Effector memory CD4-positive, alpha-beta T cell (primary cell): ENCODE measurements at places on chromosomes 12 and 14.

- no peak for DNase-seq
These were observed 7.0 kb upstream of the AMN start for GRCh38 chr14:102915292-102916110.

- no peak for DNase-seq
These were observed 317.5 kb downstream of the BCL11B start for GRCh38 chr14:98954349-98955000.

GRCh38 chr14:21244544-21244943, 24.7 kb downstream of the HNRNPC start:
- DNase-seq: no peak

- DNase-seq: no peak
These were observed 90.8 kb downstream of the NTF3 start for GRCh38 chr12:5522432-5523335.

GRCh38 chr14:75450381-75451276, 22.8 kb downstream of the JDP2 start:
- no peak for DNase-seq

DNA sequence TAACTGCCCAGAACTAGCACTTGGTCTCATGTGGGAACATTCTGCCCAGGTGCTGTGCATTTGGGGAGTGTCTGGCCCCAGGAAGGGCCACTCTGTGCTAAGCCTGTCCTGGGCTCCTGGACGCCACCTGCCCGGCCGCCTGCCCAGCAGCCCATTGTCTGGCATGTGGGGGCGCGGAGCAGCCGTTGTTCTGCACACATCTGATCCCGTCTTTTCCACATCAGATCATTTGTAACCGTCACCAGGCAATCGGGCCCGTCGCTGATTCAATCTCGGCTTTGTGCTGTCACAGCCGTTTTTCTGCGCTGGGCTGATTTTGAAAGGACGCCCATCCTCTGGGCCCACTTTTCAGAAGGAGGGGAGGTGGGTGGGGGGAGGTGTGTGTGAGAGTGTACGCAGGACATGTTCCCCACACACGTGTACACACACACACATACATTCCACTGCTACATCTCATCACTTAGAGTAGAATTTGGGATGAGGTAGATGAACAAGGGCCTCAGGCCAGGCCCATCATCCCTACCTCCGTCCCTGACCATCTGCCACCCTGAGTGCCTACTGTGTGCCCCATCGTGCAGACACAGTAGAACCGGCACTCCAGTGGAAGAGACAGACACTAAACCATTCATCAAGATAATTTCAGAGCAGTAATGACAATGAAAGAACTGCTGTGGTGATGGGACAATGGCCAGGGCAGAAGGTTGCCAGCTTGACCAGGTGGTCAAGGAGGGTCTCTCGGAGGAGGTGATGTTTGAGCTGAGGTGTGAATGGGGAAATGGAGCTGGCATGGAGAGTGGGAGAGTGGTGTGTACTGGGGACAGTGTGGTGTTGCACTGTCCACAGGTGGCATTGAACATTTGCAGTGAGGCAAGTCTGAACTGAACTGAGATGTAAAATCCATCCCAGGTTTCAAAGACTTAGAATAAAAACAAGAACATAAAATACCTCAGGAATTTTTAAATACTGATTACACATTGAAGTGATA, 19.0 kb downstream of the FAM222A start:
- DNase-seq: no peak

GRCh38 chr14:25400607-25401206, 350.8 kb upstream of the STXBP6 start:
- DNase-seq: no peak

- no peak for DNase-seq
These were observed 32.0 kb downstream of the PTPN11 start for GRCh38 chr12:112450725-112451124.

- DNase-seq: no peak
These were observed 1157.7 kb downstream of the BCL11B start for GRCh38 chr14:98114122-98114895.

DNA sequence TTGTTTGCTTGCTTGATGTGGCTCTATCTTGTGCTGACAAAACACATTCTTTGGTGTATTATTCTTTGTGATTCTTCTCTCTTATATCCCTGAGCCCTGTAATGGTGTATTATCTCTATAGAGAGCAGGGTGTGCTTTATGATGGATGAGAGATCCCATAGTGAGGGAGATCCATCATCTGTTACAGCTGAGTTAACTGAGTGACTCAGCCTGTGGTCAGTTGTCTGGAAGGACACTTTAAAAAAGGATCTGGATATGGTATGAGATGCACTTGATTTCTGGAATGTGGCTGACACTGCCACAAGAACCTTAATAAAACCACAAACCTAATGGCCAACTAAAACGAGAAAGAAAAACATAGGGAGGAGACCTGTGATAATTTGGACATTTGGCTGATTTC, 461.4 kb upstream of the SYT1 start:
- DNase-seq: no peak

GRCh38 chr14:96718407-96718806, 78.8 kb upstream of the VRK1 start:
- DNase-seq: no peak

GRCh38 chr12:62301799-62302133, 41.6 kb downstream of the USP15 start:
- DNase-seq: no peak

DNA sequence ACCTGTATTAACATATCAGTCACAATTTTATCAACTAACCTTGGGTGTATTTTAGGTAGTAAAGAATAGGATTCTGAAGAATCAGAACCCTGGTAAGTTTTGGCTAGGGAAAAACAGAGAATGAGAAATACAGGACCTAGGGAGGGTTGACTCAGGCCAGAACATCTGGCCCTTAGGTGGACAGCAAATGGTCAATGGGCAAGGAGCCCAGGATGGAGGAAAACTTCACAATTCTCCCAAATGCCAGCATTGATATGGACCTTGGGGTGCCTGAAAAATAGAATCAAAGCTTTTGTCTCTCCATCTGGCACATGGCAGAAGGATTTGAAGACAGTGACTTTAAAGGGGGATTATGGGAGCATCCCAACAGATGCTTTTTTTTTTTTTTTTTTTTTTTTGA, 32.7 kb upstream of the PRPF39 start:
- DNase-seq: no peak

- DNase-seq: no peak
These were observed 6.1 kb downstream of the ASB8 start for GRCh38 chr12:48151103-48151771.

- DNase-seq: no peak
These were observed 336.7 kb downstream of the GALC start for GRCh38 chr14:87656315-87656714.

DNA sequence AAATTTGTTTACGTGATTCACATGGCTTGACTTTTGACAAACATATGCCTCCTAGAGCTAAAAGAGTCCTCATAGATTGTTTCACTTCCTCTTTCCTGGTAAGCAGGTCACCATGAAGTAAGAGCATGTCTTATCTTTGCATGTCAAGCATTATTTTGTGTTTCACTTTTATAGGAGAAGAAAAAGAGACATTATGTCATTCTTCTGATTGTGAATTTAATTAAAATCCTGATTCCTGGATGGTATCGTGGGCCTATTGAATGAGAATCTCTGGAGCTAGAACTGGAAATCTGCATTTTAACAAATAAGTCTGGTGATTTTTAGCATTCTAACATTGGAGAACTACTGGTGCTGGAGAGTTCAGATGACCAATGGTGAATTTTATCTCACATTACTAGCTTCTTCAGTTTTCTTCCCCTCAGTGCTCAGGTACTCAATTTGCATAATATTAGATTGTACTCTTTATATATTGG, 218.6 kb upstream of the ATP2B1 start:
- DNase-seq: no peak

GRCh38 chr12:123085730-123086487, 65.0 kb downstream of the PITPNM2 start:
- DNase-seq: no peak

DNA sequence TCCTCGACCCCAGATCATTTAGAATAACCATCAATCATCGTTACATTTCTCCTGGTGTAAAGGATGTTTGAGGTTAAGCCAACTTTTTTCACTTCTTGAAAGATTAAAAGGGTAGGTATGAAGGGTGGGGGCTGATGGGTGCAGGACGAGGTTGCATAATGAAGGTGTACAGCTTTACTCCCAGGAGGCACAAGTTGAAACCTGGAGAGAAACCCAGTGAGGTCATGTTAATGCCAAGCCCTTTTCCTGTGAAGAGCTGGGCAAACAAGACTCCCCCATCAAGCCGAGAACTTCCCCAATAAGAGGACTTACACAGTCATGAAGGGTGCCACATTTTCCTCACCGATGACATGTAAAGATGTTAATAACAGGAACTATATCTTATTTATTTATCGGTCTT, 84.3 kb downstream of the FZD10 start:
- no peak for DNase-seq

GRCh38 chr12:13587721-13588390, 391.3 kb downstream of the EMP1 start:
- DNase-seq: no peak

GRCh38 chr12:90262251-90262650, 553.6 kb upstream of the ATP2B1 start:
- DNase-seq: no peak

DNA sequence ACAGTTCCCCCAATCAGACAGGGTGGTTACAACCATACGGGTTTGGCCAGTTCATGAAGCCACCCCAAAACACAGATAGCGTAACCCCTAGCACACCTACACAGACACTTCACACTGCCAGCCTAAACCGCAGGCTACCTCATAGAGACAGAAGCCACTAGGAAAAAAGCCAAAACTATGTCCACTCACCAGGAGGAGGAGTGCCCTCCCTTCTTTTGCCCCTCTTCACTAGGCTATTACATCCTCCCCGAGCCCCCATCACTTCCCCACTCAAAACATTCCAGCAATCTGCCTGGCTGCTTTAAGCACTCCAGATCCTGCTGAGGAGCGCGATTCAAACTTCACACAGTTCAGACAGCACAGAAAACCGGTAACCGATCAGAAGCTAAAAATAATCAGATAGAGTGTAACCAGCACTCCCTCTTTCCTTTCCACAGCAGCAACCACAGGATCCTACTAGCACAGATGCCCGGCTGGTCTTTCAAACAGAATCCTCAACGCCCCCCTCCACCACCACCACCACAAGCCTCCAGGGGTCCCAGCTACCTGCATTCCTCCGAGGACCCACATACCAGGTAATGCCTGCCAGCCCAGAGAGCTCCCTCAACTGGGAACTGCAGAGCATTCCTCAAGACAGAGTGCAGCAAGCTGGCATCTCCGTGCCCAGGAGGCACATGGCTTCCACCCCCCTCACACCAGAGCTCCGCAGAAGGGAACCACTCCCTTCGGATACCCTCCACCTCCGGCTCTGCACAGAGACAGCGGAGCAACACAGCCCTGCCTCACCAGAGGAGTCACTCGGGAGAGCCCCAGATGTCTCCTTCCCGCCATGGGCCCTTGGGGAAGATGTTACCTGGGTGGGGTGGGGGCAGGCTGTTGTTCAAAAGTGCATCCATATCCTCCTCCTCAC, 1.5 kb downstream of the CHD4 start:
- DNase-seq: peak; percentile 48

- DNase-seq: no peak
These were observed 1.9 kb downstream of the KNTC1 start for GRCh38 chr12:122528992-122529391.

- DNase-seq: no peak
These were observed 3.0 kb upstream of the LGALS3 start for GRCh38 chr14:55126034-55126433.

DNA sequence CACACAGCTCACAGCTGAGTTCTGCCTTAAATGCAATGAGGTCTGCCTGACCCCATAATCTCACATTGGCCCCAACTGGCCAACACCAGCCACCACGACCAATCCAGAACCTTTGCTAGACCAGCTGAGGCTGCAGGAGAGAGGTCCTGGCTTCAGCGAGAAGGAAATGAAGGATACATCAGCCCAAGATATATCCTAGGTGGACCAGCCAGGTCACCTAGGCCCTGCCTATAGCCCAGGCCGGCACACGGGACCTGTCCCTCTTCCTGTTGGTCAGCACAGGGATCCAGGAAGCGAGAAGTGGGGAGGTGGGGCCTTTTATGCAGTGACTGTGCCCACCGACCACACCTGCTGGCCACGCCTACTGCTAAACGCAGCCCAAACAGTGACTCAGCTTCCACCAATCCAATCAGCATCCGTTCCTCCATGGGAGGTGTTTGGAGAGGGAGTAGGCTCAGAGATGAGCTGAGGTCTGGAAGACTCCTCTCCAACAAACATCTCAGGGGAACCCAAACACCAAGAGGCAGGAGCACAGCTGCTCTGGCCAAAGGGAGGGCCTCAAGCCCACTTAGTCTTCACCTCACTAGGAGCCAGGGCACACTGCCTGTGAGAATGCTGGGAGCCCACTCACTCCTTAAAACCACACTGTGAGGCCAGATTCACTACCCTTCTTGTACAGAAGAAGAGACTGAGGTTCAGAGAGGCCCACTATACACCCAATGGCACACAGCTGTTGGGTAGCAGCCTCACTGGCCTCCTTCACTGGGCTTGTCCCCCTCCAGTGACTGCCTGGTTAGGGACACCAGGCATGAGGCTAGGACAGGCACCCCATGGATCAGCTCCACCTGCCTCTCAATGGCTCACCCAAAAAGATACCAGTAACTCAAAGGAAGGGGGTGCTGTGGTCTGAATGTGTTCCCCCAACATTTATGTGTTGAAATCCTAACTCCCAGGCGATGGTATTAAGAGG, 51.3 kb upstream of the PPP2R5C start:
- DNase-seq: no peak

GRCh38 chr14:88931321-88932110, 107.1 kb downstream of the TTC8 start:
- no peak for DNase-seq

GRCh38 chr14:50529288-50530179, 2.8 kb downstream of the MAP4K5 start:
- no peak for DNase-seq

- DNase-seq: no peak
These were observed 30.4 kb upstream of the PPP2R5E start for GRCh38 chr14:63573581-63573980.

- DNase-seq: no peak
These were observed 2.0 kb downstream of the ERP27 start for GRCh38 chr12:14936224-14936861.

DNA sequence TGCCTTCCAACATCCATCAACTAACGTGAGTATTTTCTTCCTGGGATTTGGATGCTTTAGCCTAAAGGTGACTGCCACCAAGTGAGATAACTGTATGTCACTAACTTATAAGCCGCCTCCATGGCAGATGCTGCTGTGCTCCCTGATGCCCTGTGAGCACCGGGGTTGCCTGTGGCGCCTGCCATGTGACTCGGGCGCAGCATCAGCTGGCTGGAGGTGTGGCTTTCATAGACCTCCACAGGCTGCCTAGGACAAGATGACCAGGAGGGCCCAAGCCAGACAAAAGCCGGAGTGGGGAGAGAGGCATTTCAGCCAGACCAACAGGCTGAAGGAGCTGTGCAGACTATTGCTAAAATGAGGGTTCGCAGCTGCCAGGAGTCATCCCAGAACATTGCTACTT, 55.7 kb downstream of the ANAPC7 start:
- no peak for DNase-seq

DNA sequence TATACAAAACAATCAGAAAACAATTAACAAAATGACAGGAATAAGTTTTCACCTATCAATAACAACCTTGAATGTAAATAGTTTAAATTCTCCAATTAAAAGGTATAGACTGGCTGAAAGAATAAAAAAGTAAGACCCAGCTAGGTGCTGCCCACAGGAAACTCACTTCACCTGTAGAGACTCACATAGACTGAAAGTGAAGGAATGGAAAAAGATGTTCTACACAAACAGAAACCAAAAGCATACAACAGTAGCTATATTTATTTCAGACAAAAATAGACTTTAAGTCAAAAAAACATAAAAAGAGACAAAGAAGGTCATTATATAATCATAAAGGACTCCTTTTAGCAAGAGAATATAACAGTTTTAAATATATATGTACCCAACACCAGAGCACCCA, 152.4 kb upstream of the PWP1 start:
- DNase-seq: no peak

GRCh38 chr12:19431407-19432308, 7.6 kb upstream of the AEBP2 start:
- DNase-seq: no peak
